ENCODE measurements at places on chromosomes 13 and 19. TPM values are rescaled to one million over a fixed set of nuclear protein-coding genes. Genes with fewer than 3 reads are reported as not detected.

DNA sequence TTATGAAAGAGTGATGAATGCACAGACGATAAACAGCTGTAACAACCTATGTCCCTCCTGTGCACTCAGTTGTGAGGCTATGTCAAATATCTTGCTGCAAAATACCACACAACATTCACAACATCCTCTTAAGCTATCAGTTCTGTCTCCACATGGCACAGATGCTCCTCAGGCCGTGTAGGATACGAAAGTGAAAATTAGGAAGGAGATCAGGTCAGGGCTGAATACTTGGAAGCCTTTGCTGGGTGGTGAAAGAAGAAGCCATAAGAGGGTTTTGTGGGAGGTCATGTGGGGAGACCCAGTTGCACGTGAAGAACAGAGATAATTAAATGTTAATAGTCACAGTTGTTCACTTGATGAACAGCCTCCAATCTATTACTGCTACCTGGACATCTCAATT lies 58.9 kb downstream of the RXFP2 start:
- no peak for DNase-seq

- DNase-seq, result no peak
Observed at GRCh38 chr13:113879017-113879416, 15.1 kb upstream of the GAS6 start.

GRCh38 chr19:5352229-5352763 lies 11.7 kb upstream of the PTPRS start:
- DNase-seq, result no peak

DNA sequence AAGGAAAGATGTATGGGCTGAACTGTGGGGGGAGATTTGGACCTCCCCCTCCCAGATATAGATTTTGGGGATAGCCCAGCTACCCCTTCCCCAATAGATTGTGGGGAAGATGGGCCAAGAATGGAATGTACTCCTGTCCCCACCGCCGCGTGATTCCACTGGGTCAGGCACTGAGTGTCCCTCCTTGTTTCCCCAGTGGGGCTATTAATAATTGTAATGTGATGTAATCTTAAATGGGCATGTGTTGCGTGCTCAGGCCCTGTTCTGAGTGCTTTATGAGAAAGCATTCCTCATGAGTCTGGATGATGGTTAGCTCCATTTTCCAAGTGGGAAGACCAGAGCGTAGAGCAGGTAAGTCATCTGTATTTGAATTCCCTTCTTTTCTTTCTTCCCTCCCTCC lies 1.4 kb downstream of the PSMD8 start:
- no peak for DNase-seq

The CEACAM3 gene
- total RNA-seq, result not detected
